ENCODE measurements at places on chromosomes 13 and 19.

DNA sequence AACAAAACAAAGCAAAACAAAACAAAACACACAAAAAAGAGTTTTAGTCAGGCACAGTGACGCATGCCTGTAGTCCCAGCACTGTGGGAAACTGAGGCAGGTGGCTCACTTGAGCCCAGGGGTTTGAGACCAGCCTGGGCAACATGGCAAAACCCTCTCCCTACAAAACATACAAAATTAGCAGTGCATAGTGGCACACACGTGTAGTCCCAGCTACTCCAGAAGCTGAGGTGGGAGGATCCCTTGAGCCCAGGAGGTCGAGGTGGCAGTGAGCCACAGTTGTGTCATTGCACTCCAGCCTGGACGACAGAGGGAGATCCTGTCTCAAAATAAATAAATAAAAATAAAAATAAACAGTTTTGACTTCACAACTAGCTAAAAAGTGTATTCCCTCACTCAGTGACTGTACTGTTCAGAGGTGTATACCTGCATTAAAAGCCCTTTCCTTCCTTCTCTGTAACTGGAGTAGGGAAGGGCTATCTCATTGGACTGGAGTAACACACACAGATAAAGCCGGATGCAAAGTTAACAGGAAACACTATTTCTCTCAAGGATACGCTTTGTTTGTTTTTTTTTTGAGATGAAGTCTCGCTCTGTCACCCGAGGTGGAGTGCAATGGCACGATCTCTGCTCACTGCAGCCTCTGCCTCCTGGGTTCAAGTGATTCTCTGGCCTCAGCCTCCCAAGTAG is 3.7 kb upstream of the BAX start:
- DNase-seq: no peak

DNA sequence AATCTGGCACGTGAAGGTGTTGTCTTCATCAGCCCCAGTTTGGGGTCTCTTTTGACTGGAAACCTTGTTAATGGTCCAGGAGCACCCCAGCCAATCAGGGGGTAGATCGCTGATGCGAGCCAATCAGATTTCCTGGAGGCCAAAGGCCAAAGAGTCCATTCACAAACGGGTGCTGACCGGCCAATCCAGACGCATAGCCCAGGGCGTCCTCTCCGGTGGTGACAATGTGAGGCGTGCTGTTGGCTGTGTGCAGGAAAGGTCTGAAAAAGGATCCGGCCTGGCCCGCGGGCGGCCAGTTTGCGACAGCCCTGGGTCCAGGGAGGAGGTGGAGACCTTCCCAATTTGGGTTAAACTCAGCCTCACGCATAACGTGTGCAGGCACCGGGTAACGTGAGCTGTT is 3.1 kb downstream of the MAST3 start:
- no peak for DNase-seq

- peak; percentile 65 for DNase-seq
These were observed 1.8 kb upstream of the SSBP4 start for GRCh38 chr19:18417250-18418028.

DNA sequence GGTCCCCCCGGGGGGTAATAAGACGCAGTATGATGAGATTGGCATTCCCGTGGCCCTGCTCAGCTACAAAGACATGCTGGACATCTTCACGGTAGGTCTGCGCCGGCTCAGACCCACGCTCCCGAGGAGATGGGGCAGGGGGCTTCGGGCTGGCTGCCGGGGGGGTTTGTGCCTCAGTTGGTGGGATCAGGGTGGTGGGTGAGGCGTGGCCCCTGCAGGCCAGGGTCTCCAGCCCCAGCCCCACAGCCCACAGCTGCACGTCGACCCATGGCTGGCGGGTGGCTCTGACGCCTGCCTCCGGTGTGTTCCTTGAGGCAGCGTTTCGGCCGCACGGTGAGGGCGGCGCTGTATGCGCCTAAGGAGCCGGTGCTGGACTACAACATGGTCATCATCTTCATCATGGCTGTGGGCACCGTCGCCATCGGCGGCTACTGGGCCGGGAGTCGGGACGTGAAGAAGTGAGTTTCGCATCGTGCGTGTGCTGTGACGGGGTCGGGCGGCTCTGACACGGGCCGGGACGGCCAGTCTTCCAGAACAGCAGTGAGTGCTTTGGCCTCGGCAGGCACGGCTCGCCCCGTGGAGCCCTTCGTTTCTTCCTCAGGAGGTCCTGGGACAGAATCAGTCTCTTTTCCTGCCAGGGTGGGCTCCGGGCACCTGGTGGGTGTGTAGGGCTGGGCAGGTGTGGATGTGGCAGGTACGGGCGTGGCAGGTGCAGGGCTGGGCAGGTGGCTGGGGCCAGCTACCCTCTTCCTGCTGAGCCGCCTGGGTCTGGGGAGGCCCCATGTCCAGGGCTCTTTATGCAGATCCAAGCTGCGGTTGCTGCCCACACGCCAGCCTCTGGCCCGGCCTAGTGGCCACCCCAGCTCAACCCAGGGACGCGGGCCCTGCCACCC is 10.5 kb downstream of the SPPL2B start:
- DNase-seq: no peak

DNA sequence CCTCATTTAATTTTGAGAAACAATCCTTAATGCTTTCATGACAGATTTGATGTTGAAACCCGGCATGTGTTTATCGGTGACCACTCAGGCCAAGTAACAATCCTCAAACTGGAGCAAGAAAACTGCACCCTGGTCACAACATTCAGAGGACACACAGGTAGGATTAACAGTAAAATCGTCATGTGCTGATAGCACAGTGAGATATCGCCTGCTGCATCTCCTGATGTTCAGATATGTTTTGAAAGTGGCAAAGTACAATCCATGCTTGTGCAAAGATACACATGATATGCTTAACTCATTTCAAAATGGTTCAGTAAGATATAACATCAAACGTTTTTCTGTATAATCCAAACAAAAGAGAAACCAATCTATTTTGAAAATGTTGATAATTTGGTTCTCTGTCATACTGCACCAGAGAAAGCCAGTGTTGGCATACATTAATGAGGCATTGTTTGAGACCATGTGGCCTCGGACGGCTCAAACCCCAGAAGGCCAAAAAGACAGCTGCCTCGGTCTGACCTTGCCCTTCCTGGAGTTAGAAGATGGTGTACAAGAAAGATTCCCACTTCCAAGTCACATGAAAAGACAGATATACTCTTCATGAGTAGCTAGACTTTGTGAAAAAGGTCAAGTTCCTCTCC is 76.2 kb downstream of the DHRS12 start:
- no peak for DNase-seq
